Fibroblast of the aortic adventitia (primary cell): ENCODE measurements at places on chromosomes 3 and 15. TPM values are rescaled to one million over a fixed set of nuclear protein-coding genes. Genes with fewer than 3 reads are reported as not detected.

- no peak for DNase-seq
These were observed 106.7 kb upstream of the THRB start for GRCh38 chr3:24601066-24601939.

GRCh38 chr15:89244574-89244903 lies 760 bp downstream of the FANCI start:
- no peak for DNase-seq

GRCh38 chr3:53223541-53223966 lies 32.3 kb downstream of the TKT start:
- DNase-seq, result no peak

DNA sequence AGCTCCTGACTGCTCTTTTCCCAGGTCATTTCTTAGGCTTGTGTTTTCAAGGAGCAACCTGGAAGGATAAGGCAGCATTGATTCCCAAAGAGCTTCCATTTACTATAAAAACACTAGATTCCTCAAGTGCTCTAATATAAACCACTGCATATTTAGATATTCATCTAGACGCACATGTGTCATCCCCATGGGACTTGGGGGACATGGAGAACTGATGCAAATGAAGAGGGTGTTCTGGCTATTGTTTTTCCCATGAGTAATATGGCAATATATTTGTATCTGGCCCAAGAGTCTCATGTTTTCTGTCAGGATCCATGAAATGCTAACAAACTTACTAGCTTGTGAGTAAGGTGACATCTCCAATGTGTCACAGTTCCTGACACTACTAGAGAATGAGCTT lies 31.3 kb downstream of the HACD2 start:
- no peak for DNase-seq

The GAP43 gene
- 3.4 and 16.4 TPM in 2 replicates for total RNA-seq

GRCh38 chr3:172339892-172340291 lies 108.4 kb downstream of the GHSR start:
- no peak for DNase-seq
